Left forelimb (tissue), 1 donor: ENCODE measurements at places on chromosomes 6 and 20.

DNA sequence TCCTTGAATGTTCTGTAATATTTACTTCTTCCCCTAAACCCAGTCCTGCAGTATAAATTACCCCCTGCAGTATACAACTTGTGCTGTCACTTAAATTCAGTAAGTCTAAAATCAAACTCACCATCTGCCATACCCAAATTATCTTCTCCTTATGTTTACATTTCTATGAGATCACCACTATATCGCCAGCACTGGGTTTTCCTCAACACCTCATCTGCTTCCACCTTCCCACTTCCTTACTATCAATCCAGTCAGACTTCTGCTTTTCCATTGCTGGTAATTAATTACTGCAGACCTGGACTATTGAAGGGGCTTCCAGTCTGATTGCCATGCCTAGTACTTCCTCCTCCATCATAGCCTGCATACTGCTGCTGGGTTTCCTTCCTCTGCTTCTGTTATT, 15.2 kb downstream of the EFHC1 start:
- no peak for DNase-seq

DNA sequence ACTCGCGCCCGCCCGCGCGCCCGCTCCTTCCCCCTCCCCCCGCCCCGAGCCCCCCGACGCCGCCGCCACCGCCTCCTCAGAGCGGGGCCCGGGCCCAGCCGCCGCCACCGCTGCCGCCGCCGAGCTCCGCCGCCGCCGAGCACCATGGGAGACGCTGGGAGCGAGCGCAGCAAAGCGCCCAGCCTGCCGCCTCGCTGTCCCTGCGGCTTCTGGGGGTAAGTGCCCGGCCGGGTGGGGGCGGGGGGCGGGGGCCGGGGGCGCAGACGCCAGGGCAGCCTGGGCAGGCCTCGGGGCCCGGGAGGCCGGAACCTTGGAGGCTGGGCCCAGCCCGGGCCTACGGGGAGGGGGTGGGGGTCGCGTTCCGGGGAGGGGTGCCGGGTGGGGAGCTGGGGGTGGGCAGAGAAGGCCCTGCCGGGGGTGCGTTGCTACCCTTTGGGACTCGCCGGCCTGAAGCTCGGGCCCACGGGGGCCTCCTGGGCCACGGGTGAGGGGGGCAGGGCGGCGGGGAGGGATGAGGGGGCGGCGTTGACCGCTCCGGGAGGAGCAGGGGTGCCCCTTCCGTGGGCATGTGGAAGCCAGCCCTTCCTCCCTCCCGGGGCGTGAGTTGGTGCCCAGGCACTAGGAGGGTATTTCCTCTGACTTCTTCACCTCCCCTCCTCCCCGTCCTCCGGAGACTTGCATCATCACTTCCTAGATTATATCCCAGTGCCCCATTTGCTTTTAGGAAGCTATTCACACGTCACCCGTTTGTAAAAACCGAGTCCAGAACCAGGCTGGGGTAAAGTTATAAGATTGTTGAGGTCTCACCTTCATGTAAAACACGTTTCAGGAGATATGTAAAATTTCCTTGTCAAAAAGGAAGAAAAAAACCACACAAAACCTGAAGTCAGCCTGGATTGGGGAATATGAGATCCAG, 533 bp downstream of the ZFAND3 start:
- peak; percentile 78 for DNase-seq

DNA sequence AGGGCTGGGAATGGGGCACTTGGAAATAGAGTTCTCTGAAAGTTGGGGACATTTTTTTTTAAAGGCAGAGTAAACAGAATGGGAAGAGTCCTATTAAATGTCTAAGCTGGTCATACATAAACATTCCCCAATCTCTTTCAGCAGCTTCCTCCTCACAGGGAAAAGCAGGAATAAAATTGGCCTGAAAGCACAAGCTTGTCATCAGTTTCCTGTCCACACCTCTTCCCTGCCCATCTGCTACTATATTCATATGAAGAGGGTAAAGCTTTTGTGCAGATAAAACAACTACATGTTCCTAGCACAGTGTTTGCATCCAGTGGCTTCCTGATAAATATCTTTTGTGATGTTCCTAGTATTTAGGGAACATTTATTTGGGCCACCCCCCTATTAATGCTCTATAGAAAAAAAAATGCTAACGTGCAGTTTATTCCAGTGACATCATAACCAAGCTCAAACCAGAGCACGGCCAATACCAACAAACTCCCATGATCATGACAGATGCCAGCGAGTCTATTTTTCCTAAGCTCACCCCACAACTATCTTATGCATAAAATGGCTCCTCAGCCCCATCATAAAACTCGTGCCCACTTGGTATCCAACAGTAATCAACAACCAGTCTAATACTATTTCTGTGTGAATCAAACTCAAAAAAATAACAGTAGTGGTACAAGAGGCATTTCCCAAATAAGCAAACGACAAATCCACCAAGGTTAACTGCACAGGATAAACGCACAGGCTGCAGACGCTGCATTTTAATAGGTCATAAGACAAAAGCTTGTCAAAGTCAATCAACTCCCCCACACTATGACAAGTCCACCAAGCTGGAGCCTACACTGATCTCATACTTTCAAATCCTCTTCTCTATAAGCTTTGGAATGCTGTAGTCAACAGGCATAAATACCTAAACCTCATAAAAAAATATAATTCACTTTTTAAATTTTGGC, 95.3 kb downstream of the EPB41L2 start:
- DNase-seq, result no peak

DNA sequence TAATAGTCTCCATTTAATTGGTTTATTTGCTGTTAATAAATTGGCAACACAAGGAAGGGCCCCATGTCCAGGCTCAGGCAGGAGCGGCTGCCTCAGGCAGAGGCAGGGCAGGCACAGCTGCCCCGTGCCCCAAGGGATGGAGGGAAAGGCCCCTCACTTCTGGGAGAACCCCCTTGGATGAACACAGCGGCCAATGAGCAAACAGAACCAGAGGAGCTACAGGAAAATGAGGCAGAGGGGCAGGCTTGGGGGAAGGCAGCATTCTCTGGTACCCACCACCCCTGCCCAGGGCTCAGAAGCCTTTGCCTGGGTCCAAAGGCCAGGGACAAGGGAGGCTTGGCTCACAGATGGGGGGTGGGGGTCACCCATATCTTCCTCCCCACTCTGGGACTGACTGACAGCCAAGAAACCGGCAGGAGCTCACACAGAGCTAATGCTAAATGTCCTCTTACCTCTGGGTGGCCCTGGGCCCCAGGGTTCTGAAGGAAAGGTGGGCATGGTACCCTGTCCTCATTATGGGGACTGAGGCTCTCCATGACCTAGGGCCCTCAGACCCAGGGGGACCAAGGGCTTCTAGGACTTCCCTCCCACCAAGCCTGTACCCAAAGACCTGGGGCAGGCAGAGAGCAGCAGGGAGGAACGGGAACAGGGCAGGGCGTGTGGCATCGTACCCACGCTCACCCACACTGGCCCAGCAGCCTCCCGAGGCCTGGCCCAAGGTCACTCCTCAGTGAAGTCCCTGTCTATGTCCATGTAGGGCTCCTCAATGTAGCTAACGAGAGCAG, 47.0 kb downstream of the MYH7B start:
- no peak for DNase-seq

DNA sequence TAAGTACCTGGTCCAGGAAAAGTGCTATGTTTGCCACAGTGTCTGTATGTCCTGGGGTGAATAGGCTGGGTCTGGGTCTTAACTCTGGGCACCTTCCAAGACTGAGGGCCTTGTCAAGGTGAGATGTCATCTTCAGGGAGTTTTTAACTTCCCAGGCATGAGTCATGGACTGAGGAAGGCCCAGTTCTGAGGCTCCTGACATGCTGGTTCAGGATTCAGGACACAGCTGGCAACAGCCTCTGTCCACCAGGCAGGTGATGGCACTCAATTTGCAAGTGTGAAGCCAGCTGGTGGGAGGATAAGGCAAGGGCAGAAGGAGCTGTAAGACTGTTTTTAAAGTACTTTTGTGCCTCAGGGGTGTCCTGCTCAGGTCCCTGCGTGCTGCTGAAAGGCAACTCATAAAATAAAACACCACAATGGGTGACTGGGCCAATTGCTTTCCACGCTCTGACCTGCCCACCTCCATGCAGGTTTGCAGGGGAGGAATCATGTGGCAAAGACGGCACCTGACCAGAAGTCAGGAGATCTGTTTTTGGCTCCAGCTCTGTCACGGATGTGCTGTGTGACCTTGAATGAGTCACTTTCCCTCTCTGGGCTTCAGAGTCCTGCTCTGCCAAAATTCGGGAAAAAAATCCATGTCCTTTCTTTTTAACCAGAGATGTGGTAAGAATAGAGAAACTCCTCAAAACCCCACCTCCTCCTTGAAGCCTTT, 4.9 kb upstream of the PACSIN1 start:
- DNase-seq, result no peak
